ENCODE measurements at places on chromosomes 1 and 21. TPM values are rescaled to one million over a fixed set of nuclear protein-coding genes. Genes with fewer than 3 reads are reported as not detected.
A peak's percentile ranks its signal among the peaks of the same experiment; 100 is the strongest.

The TAGLN2 gene
- total RNA-seq, result 85.4 TPM

The RIPPLY3 gene
- 0.39 TPM for total RNA-seq

The FAM163A gene
- 0.55 TPM for total RNA-seq

The PTCH2 gene
- 1.5 TPM for total RNA-seq

The AQP10 gene
- total RNA-seq, result not detected

The LHX4 gene
- 0.39 TPM for total RNA-seq

The ZBTB21 gene
- 9.8 TPM for total RNA-seq

The CTSE gene
- 0.28 TPM for total RNA-seq

The PROK1 gene
- total RNA-seq, result 0.30 TPM

- DNase-seq, result no peak
Measured at GRCh38 chr1:241462391-241462790, 57.2 kb downstream of the FH start.

GRCh38 chr1:40421431-40422384 lies 28.6 kb upstream of the ZFP69B start:
- peak; percentile 53 for DNase-seq

DNA sequence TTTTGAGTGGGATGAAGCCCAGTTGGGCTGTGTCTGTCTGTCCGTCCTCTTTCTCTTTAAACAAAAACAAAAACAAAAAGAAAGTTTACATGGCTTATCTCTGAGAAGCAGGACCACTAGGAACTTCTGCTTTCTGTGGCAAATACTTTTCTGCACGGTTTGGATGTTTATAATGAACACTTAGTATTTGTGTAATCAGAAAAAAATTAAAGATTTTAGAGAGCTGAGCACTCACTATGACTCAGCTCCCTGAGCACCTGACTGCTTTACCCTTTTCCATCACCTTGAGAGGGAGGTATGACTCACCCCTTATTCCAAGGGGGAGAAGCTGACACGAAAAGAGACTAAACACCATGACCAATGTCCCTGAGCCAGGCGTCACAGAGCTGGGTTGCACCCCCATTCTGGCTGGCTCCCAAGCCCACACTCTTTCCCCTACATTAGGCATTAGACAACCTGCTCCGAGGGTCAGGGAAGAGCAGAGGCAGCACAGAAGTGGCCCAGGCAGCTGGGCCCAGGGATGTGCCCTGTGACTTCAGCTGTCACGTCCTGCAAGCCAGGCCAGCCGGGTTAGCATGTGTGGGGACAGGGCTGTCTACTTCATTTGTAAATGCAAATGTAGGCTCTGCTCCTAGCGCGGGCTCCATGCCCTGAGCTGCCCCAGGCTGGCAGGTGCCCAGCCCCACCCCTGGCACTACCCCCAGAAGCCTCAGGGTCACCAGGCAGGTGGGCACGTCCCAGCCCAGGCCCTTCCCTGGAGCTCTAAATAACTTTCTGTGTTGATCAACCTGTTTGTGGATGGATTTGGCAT lies 30.4 kb downstream of the RAP1GAP start:
- no peak for DNase-seq

DNA sequence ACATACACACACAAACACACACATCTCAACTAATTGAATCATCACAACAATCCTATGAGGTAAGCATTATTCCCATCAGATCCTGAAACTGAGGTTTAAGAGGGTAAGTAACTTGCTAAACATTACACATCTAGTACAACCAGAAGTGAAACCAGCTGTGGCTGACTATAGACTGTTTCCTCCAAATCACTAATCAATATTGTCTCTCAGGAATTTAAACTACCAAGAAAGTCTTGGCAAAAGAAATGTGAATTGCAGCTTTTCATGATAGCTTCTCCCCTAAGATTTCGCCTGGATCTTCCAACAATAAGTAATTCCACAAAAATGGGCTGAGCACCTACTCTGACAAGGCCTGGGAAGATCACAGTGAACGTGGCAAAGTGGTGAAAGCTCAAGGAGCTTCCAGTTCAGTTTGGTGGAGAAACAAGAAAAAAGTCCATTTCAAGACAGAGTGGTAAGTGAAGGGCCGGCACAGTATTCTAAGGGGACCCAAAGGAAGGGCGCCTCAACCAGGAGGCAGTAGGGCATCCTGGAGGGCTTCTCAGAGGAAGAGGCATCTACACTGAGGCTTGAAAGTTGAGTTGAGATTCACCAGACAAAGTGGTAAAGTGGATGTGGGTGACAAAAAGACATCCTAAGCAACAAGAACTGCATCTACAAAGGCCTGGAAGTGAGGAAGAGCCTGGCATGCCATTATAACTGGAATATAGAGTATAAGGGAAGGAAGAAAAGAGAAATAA lies 22.1 kb downstream of the LRRC52 start:
- no peak for DNase-seq

DNA sequence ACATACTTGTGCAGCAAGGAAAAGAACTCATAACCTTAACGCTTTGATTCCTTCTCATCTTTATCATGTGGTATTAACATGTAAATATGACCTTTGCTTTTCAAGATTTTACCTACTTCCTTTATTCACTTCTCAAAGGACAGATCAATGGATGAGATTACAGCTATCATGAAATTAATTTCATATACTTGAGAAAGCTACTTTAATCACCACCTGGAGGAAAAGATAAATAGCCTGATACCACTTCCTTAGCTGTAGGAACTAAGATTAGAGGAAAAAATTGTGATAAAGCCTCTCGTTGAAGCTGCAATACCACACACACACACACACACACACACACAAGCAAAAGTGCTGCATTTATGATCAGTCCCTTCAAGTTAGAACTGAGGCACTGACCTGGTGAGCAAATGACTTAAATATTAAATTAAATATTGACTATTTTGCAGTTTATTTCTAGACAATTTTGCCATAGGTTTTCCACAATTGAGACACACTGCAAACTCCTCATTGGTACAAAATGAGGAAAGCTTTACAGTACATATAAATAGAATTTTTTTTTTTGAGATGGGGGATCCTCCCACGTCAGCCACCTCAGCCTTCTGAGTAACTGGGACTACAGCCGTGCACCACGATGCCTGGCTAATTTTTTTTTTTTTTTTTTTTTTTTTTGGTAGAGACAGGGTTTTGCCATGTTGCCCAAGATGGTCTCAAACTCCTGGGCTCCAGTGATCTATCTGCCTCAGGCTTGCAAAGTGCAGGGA lies 27.2 kb upstream of the DMRTB1 start:
- no peak for DNase-seq

- no peak for DNase-seq
Measured at GRCh38 chr1:53641481-53642214, 97.3 kb downstream of the GLIS1 start.

GRCh38 chr1:41463516-41463915 lies 21.0 kb downstream of the EDN2 start:
- no peak for DNase-seq

DNA sequence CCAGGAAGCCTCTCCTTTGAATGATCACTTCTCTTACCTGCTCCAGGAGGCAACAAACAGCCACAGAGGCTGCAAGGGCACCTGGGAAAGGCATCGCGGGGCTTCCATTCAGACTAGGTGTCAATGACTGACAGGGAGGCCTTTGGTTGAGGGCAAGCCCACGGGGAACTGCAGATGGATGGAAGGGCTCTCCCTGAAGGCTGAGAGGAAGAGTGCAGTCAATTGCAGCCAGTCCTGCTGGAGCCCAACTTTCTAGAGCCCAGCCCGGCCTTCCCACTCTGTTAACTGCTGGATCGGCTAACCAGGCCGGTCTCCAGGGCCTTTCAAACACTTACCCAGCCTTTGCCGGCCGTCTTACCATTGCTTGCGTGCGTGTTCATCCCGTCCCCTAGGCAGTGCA lies 89.3 kb downstream of the LACTBL1 start:
- no peak for DNase-seq

GRCh38 chr1:186865253-186865652 lies 36.5 kb downstream of the PLA2G4A start:
- no peak for DNase-seq

DNA sequence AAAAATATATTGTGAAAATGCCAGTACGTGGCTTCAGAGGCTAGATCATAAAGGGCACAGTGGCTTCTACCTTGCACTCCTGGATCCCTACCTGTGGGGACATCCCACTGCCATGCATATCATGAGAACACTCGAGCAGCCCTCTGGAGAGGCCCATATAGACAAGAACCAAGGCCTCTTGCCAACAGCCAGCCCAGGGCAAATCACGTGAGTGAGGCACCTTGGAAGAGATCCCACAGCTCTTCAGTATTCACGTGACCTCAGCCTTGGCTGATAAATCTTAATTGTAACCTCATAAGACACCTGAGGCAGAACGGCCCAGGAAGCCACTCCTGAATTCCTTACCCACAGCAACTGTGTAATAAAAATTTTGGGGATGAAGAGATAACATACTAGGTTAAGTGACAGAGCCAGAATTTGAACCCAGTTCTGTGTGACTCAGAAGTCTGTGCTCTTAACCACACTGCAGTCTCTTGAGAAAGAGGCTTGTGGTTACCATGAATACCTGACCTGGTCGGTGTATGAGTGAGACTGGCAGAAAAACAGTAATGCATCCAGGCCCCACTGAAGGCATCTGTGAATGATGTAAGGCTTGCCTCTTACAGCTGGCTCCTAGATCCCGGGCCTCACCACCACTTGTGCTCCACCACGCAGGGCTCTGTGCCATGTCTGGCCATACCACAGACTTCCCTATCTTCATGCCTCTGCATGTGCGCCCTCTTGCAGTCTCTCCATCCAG lies 6.9 kb upstream of the A3GALT2 start:
- no peak for DNase-seq

DNA sequence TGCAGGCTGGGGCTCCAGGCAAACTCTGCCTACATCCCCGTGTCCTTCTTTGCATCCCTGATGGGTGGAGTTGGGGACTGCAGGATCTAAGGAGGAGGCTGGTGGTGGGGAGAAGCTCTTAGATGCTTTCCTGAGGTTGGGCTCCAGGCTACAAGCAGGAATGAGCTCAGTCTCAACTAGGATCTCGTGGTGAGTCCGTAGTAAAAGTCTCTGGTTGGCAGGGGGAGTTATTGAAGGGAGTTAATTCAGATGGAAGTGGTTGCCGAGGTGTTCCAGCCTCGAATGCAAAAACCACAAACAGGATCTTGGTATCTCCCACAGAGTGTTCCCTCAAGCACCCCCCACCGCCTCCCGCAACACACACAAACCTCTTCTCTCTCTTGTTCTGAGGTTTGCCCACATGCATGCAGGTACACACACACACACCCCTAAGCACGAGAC lies 35.0 kb downstream of the TMCC2 start:
- no peak for DNase-seq

- no peak for DNase-seq
Measured at GRCh38 chr1:228088586-228089498, 6.3 kb downstream of the ARF1 start.

DNA sequence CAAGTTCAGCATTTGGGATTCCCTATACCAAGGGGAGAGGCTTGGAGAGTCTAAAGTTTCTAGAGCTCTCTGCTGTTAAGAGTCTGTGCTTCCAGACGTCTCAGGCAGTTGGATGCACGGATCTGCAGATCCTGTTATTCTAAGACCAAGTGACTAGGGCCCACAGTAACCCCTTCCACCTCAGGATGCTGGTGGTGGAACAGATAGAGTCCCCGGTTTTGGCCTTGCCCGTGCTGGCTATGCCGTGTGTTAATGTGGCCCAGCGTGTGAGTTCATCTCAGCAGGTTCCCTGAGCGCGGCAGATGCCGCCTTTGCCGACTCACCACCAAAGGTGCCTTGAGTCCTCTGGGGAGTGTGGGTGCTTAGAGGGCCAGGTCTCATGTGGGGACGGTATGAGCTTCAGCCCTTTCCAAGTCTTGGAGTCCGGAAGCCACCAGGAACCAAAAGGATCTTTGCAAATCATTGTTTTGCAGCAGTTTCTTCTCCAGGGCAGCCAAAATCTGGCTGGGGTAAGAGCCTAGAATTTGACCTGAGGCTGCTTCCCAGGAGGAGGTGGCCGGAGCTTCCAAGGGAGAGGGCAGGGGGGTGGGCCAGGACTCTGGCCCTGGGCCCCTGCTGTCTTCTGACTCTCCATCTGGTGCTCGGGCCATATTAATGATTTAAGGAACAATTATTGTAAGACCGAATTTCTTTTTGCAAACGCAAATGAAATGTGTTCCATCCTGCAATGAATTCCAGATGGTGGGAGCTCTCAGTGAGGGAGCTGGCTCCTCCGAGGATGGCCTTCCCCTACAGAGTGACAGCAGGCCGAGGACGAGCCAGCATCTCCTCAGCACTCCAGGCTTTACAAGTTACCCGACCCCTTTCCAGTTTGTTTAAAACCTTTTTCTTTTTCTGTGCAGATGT lies 205.7 kb downstream of the FOXD2 start:
- no peak for DNase-seq

- DNase-seq, result no peak
Measured at GRCh38 chr1:234773936-234774677, 164.1 kb upstream of the IRF2BP2 start.

DNA sequence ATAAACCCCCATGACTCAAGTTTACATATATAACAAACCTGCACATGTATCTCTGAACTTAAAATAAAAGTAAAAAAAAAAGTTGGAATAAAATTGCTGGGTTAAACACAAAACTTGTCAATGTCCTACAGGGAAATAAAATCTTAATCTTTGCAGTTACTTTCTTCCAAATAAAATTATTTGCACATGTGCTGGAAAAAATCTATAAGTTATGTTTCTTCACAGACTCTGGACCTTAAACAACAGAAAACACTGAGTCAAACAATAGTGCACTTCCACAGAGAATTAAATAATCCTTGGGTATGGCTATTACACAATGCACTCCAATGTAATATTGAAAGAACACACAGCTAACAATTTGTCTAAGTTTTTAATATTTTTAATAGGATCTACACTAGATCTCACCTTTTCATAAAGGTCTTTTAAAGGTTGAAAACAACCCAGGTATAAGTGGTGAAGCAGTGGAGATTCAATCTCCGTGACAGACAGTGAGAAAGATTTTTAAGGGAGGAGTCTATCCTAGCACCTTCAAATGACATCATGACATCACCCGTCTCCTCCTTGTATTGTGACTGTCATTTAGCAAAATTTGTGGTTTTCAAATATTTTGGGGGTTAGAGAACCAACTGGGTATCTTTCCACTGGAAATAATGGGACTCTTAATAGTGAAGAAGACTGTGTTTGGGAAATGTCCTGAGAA lies 25.2 kb upstream of the FGGY start:
- no peak for DNase-seq

- no peak for DNase-seq
Measured at GRCh38 chr1:91402023-91402422, 2.6 kb downstream of the HFM1 start.

GRCh38 chr21:44572959-44573583 lies 458 bp upstream of the KRTAP10-4 start:
- DNase-seq, result no peak

- DNase-seq, result no peak
Measured at GRCh38 chr1:26744075-26744959, 43.4 kb upstream of the PIGV start.

DNA sequence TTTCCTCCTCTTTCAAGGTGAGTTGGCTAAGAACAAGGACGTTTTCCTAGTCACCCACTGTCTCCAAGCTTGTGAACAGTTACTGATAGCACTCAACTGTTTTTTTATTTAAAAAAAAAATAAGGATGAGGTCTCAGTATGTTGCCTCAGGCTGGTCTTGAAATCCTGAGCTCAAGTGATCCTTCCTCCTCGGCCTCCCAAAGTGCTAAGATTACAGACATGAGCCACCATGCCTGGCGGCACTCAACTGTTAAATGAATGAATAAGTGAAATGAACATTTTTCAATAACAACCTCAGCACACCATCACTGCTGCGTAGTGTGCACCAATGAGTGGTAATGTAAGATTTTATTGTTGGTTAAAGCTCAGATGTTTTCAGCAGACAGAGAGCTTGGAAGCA lies 214.1 kb upstream of the NRIP1 start:
- DNase-seq, result no peak

GRCh38 chr1:55311057-55311641 lies 96.0 kb upstream of the USP24 start:
- DNase-seq, result peak; percentile 46

Data from spinal cord (tissue), 10 donors.